Sigmoid colon (tissue), 7 donors: ENCODE measurements at places on chromosomes 7 and 10. TPM values are rescaled to one million over a fixed set of nuclear protein-coding genes. Genes with fewer than 3 reads are reported as not detected.

Gene GFRA1
- 38.9 TPM for total RNA-seq

Gene MRC1
- total RNA-seq: 71.7 TPM

Gene NUDT13
- 3.7 TPM for total RNA-seq

Gene COA1
- total RNA-seq: 61.2 TPM

Gene FBXL13
- 2.5 TPM for total RNA-seq

DNA sequence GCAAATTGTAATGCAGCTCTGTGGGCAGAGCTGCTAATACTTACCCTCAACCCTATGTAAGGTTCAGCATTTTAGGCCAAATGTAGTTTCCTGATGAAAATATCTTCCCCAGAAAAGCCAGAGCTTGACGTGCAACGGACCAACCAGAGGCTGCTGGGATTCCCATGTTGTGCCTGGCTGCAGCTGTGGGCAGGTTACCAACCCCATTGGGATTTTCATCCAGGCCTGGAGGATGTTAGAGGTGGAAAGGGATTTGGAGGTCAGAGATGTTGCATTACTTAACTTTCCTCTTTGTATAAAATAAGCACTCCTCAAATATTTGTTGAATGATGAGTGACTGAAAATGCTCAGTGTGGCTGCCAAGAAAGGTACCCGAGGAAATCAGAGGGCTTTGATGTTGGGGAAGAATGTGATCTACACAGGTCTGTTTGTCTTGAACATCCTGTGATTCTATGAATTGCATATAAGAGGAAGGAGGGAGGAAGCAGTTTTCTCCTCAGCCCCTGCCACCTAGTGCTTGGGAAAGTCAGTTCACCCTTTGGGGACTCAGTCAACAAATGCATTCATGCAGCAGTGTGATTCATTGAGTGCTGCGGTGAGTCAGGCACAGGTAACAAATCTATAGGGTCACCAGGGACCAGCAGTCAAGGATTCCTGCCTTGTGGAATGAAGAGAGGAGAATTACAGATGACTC is 487.2 kb downstream of the RPS24 start:
- DNase-seq: no peak
- no peak overlapping the region for H3K4me3 ChIP-seq
- peaks cover 24% of the 10 kb centered on the region for H3K4me1 ChIP-seq
- H3K27me3 ChIP-seq: no peaks in the 10 kb centered on the region
- H3K36me3 ChIP-seq: no peaks in the 10 kb centered on the region

- no peak overlapping the region for H3K4me3 ChIP-seq
- H3K27me3 ChIP-seq: no peaks in the 10 kb centered on the region
- H3K36me3 ChIP-seq: no peaks in the 10 kb centered on the region
- DNase-seq: no peak
- no peak overlapping the region for H3K27ac ChIP-seq
Measured at GRCh38 chr10:20648263-20648874, 248.7 kb downstream of the NEBL start.

DNA sequence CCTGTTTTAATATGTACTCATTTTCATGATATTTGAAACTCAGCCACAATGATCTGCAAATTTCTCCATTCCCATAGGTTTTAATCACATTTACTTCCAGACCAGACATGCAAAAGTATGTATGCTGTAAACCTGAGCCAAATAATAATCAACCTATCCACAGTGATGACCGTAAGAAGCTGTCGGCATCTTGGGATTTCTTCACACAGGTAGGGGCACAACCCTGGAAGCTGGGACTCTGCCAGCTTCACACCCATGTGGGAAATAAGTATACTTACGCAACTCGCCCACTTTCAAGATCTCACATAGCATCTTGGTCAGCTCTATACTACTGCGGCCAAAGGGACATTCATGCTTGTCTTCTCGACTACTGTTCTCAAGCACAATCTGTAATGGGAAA is 352.3 kb downstream of the ELMO1 start:
- no peak overlapping the region for H3K4me3 ChIP-seq
- no peak overlapping the region for H3K27ac ChIP-seq
- no peaks in the 10 kb centered on the region for H3K4me1 ChIP-seq
- H3K27me3 ChIP-seq: no peaks in the 10 kb centered on the region
- no peaks in the 10 kb centered on the region for H3K36me3 ChIP-seq

DNA sequence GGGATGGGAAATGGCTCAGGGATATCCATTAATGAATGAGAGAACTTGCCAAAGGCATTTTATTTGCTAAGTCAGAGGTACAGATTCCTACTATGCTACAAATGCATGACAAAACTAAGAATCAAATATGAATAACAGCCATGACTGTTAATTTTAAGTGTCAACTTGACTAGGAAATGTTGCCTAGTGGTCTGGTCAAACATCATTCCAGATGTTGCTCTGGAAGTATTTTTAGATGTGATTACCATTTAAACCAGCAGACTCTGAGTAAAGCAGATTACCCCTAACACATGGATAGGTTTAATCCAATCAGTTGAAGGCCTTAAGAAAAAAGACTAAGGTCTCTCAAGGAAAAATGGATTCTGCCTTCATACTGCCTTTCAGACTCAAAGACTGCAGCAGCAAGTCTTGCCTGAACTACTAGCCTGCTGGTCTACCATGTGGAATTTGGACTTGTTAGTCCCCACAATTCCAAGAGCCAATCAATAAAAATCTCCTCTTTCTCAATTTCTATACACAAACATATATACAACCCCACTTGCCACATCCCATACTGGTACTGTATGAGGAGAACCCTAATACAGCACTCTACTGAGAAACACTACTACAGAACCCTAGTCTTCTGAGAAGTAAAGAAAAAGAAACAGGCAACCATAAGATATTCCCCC is 119.1 kb downstream of the NRBF2 start:
- no peaks in the 10 kb centered on the region for H3K36me3 ChIP-seq
- H3K27ac ChIP-seq: no peak overlapping the region
- DNase-seq: no peak
- peaks cover 51% of the 10 kb centered on the region for H3K4me1 ChIP-seq
- H3K4me3 ChIP-seq: no peak overlapping the region

DNA sequence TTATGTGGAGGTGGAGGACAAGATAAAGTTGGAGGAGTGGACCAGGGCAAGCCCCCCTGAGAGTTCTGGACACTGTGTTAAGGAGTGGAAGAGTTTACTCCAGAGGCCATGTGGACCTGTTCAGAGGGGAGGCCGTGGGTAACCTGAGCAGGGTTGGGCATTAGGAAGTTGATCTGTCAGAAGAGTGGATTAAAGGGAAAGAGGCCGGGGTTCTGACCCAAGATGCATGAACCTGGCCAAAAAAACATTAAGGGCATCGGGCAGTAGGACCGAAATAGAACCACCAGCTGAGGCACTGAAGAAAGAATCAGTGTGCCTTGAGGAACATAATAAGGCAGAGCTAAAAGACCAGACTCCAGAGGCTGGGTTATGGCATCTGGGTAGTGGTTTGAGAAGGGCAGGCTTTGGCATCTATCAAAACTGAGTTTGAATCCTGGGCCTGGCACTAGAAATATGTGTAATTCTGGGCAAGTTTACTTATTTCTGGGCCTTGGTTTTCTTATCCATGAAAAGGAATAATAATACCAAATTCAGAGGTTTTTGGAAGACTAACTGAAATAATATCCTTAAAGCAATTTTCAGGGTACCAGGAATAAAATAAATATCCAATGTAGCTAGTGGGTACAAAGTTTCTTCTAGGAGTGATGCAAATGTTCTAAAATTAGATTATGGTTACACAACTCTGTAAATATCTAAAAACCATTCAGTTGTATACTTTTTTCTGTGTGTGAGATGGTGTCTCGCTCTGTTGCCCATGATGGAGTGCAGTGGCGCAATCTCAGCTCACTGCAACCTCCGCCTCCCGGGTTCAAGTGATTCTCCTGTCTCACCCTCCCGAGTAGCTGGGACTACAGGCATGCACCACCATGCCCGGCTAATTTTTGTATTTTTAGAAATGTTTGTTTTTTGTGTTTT is 10.9 kb upstream of the FRAT1 start:
- no peak for DNase-seq
- no peak overlapping the region for H3K27ac ChIP-seq
- H3K36me3 ChIP-seq: no peaks in the 10 kb centered on the region
- no peaks in the 10 kb centered on the region for H3K4me1 ChIP-seq
- H3K4me3 ChIP-seq: no peak overlapping the region

DNA sequence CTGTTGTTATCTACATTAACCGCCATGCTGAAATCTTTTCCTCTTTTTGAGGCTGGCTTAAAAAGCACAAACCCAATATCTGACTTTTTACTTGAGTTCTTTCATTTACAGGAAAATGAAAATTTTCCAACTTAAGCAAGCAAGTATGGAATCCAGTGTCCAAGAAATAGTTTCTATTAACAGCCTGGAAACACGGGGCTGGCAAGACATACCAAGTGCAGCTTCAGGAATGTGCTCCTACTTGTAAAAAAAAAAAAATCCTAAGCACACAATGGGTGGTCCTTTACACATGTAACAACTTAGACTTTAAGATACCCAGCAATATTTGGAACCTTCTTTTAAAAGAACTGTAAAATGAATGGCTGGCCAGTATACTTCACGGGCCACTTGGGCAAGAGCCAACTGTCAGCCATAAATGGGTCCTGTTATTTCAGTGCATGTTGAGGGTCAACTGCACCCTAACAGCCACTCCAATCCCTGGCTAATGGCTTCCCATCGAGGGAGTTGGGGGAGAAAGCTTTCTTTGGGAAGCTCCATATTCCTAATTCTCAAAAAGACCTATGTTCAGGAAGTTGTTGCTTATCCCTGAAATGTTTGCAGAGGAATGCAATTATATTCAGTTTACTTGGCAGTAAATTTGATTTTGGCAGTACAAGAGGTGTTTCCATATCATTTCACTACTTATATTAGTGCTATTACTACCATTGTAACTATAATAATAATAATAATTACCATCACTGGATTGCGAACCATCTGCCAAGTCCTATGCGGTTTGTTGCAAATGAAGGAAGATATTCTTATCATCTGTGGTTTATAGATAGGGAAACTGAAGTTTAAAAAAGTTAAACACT is 236.4 kb upstream of the TMEM72 start:
- H3K4me3 ChIP-seq: no peak overlapping the region
- no peak overlapping the region for H3K27ac ChIP-seq
- no peaks in the 10 kb centered on the region for H3K36me3 ChIP-seq
- H3K4me1 ChIP-seq: peaks cover 20% of the 10 kb centered on the region
- DNase-seq: no peak

DNA sequence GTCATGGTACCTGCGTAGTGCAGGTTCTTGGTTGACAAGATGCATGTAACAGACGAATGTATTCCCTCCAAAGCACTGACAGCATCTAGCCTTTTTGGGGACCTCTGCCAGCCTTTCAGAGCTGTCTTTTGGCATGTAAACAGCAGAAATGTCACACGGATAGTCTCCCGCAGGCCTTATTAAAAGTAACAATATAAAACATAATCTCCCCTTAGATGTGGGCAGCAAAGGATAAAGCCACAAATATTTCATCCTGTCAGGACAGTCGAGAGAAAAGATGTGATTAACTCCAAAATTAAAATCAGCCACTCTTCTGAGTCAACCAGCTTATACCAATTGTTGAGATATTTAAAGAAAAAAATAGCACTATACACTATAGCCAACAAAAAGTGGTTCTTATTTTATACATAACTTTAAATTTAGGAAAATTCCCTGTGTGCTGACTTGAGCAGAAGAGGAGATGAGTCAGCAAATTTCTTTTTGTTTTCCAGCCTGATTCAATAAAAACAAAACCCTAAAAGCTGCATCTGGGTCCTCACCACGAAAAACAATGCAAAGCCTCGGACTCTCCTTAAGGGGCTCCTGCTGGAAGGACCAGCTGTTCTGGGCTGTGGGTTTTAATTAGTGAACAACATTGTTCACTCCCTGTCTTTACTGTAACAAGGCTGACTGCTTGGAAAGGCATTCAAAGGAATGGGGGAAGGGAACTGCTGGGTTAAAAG is 240.2 kb downstream of the ADAM12 start:
- H3K4me1 ChIP-seq: no peaks in the 10 kb centered on the region
- H3K4me3 ChIP-seq: no peak overlapping the region
- DNase-seq: no peak
- no peak overlapping the region for H3K27ac ChIP-seq
- no peaks in the 10 kb centered on the region for H3K27me3 ChIP-seq
- H3K36me3 ChIP-seq: no peaks in the 10 kb centered on the region

- H3K27ac ChIP-seq: no peak overlapping the region
- H3K36me3 ChIP-seq: no peaks in the 10 kb centered on the region
- H3K4me3 ChIP-seq: no peak overlapping the region
- H3K4me1 ChIP-seq: no peaks in the 10 kb centered on the region
- no peak for DNase-seq
Measured at GRCh38 chr7:33448035-33448434, 318.7 kb downstream of the BBS9 start.

DNA sequence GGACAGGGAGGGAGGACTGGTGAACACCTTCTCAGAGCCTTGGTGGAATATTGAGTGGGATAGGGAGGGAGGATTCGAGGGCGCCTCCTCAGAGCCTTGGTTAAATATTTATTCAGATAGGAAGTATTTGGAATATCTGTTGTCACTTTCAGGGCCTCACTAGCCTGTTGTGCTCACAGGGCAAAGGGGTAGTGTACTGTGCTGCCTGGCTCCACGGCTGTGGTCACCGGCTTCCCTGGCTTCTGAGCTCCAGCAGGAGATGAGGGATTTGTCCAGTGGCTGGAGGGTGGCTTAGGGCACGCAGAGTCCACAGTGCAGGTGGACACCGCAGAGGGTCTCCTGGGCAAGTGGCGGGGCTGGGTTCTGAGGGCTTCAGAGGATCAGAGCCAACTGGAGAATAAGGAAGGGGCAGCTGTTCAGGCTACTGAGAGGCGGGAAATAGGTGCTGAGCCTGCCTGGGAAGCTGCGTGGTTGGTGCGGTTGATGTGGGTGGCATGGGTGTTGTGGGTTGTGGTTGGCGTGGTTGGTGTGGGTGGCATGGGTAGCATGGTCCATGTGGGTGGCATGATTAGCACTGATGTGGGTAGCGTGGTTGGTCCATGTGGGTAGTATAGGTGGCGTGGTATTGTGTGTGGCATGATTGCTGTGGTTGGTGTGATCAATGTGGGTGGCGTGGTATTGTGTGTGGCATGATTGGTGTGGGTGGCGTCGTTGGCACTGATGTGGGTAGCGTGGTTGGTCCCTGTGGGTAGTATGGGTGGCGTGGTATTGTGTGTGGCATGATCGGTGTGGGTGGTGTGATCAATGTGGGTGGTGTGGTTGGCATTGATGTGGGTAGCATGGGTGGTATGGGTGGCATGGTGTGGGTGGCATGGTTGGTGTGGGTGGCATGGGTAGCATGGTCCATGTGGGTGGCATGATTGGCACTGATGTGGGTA is 16.7 kb downstream of the INPP5A start:
- no peak overlapping the region for H3K27ac ChIP-seq
- H3K36me3 ChIP-seq: no peaks in the 10 kb centered on the region
- H3K27me3 ChIP-seq: no peaks in the 10 kb centered on the region
- DNase-seq: peak; percentile 46
- H3K4me1 ChIP-seq: peaks cover 67% of the 10 kb centered on the region
